ENCODE measurements at places on chromosomes 6 and 20.

DNA sequence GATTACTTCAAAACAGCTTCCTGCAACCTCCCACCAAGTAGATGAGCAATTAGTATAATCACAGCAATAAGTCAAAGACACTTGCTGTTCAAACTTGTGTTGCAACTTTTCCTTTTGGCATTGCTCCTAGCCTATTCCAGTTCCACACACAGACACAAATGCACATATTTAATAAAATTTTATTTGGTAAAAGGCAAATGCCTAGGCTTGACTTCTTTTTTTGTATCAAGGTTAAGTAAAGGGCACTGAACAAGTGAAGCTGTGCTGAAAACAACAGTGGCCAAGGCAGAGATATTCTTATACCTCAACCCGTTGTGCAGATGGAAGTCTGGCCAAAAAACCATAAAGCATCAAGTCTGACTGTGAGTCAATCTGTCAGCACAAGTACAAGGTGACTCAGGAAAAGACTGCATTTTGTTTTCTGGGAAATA is 708.4 kb upstream of the CITED2 start:
- DNase-seq, result no peak

- no peak for DNase-seq
Measured at GRCh38 chr6:161292650-161293281, 18.9 kb upstream of the AGPAT4 start.

DNA sequence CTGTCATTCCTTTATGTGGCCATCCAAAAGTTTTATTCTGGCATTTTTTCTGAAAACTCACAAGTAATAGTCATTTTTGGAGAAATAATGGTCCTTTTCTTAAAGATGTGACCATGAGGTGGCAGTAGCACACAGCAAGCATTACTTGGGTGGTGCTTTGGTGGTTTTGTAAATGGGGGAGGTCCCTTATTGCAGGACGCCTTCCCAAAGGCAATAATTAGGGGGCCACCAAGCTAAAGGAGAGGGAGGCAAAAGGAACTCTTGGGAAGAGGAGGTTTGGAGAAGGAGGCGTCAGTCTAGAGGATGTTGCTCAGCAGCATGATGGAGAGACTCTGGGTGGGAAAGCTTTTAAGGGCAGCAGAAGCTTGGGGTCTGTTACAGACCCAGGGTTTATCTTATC is 422.6 kb upstream of the MMS22L start:
- DNase-seq, result peak; percentile 8

- no peak for DNase-seq
Measured at GRCh38 chr20:9955646-9956045, 79.1 kb upstream of the ANKEF1 start.

GRCh38 chr6:44494011-44494501 is 106.5 kb downstream of the CDC5L start:
- DNase-seq, result no peak

- no peak for DNase-seq
Measured at GRCh38 chr20:43658069-43658722, 8.7 kb upstream of the MYBL2 start.

DNA sequence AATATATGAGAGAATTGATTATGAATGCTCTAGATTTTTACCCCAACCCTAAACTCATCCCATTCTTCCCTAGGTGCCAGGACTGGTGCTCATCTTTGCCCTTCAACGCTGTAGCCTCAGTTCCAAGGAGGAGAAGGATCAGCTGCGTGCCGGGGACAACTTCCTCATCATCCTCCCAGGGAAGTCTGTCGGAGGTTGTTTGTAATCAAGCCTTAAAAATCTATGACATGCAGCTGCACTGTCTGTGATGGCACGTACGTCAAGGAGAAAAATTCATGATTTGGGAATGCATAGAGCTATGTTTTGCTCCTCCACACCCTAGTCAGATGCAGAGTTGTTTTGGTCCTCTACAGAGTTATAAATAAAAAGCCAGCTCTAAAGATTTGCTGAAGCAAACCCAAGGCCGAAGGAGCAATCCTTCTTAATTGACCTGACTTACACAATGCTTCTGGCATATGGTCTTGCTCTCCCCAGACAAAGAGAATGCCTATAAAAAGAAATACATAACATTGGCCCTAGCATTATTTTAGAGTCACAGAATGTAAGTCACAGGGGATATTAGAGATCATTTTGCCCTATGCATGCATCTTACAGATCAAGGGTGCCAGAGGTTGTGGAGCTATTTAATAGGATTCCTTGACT is 244.2 kb downstream of the HIVEP2 start:
- DNase-seq, result no peak

DNA sequence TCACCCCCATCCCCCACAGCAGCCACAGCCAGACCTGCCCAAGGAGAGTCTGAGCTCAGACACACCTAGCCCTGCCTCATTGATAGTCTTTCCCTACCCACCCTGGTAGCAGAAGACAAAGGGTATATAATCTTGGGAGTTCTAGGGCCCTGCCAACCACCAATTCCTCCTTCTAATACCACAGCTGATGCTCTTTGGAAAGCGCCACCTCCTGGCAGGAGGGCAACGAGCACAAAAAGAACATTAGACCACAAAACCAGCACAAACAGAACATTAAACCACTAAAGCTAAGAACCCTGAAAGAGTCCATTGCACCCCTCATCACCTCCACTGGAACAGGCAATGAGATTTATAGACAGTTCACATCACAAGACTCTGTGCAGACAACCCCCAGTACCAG is 195.8 kb upstream of the FUT9 start:
- DNase-seq, result no peak

- DNase-seq, result no peak
Measured at GRCh38 chr6:11876934-11877433, 98.4 kb upstream of the ADTRP start.

- DNase-seq, result peak; percentile 74
Measured at GRCh38 chr6:145929037-145929633, 35.0 kb downstream of the SHPRH start.

DNA sequence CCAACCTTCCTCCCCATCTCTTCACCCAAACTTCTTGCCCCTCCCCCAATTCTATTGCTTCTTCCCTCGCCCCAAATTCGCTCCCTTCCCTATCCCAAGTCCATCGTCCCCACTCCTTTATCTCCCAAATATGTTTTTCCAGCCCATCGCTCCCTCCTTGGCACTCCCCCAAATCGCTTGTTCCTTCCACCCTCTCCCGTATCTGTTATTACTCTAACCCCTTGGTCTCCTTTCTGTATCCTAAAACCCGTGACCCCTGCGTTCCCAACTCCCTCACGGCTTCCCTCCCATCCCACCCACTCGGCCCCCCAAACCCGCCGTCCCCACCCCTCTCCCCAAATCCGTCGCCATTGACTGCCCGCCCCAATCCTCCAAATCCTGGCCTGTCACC is 584 bp downstream of the MTCH1 start:
- peak; percentile 27 for DNase-seq

- no peak for DNase-seq
Measured at GRCh38 chr20:2917266-2917665, 44.0 kb downstream of the PTPRA start.

DNA sequence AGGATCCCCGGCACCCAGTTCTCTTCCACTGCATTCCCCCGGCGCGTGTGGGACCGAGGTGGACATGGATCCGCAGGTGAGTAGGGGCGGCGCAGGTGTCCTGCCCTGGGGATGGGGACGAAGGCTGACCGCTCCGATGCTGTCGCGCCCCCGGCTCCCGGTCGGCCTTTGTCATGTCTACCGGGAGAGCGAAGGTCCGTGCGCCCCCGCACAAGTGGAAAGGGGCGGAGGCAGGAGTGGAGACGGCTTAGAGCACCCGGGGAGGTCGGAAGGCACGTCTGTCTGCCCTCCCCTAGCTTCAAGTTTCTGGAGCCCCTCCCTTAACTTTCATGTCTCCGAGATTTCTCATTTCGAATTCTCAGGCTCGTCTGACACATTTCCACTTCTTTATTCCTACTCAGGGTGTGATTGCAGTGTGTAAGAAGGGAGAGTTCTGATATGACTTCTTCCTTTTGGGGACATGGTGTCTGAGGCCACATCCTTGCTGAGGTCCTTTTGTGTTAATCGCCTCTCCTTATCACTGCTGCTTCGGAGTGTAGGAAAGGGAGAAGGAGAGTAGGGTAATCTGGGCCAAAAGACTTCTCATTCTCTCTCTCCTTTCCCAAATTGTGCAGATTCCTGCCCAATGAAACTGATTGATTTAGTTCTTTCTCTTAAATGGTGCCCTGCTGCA is 435 bp downstream of the KIFC1 start:
- no peak for DNase-seq

DNA sequence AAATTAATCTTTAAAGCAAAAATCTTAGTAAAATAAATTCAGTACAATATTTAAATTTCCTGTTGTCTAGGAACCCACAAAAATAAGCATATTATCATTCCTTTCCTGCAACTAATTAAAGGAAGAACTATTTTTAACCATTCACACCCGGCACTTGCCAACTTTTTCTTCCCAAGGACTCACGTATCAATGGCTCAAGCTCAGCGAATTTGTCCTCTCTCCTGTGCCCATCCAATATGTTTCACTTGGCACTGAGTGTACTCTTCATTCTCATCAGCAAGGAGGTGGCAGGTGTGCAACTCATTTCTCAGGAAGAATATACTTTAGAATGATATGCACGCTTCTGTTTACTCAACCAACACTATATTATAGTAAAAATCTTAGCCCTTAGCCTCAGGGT is 419.4 kb downstream of the C6orf118 start:
- DNase-seq, result no peak

GRCh38 chr6:110180228-110181008 is at the start of gene CDC40:
Gene CDC40, plus strand, starts transcription at chr6:110180427. Its CDS starts 18 bp downstream, at chr6:110180445.
- DNase-seq, result no peak

DNA sequence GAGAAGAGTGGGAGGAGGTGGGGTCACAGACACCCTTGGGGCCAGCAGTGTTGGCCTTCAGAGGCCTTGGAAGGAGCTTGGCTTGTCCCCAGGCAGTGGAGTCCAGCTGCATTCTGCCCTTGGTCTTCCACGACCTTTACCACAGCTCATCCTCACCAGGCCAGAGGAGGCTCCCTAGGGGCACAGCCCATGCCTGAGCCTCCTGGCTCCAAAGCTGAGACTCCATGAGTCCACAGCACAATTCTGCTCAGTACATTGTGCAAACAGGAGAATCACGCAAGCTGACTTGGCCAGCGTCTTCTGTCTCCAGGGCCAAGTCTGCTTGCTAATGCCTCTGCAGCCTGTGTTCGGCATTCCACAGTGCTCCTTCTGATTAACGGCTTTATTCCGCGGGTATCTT is 337.2 kb downstream of the SMOC2 start:
- DNase-seq, result no peak

GRCh38 chr6:134323698-134324097 is 5.8 kb upstream of the SGK1 start:
- DNase-seq, result no peak

GRCh38 chr6:37513155-37513554 is 13.5 kb upstream of the CCDC167 start:
- DNase-seq, result no peak

DNA sequence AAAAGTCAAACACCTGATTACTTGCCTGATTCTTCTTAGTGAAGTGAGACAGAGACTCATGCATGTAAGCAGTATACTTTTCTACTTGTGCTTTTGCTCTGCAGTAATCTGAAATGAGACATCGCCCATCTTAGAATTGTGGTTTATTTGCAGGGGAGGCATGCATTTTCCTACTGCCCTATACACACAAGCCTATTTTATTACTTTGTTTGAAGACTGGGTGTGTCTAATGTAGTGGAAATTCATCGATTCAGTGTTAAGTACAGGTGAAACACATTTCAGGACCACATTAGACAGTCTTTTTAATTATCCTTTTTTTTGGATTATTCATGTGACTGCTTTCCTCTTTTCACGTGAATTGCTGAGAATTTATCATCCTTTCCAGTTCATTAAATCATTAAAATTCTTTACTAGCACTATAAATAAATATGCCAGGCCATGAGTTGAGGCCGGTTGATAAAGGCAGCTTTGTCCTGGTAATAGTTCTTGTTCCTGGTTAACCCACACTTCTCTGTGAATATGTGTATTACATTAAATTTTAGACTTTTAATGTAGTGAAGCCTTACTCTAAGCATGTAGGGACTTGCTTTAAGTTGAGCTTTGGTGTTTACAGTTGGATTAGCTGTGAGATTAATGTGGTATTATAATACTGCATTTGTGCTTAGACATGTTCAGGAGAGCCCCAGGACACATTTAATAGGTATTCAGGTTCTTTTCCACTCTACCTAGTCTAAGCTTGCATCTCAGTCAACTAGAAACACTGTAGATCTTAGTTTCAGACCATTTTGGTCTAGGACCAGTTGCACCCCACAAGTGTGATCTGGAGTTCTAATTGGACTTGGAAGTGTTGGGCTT is 10.8 kb upstream of the BTBD3 start:
- no peak for DNase-seq

DNA sequence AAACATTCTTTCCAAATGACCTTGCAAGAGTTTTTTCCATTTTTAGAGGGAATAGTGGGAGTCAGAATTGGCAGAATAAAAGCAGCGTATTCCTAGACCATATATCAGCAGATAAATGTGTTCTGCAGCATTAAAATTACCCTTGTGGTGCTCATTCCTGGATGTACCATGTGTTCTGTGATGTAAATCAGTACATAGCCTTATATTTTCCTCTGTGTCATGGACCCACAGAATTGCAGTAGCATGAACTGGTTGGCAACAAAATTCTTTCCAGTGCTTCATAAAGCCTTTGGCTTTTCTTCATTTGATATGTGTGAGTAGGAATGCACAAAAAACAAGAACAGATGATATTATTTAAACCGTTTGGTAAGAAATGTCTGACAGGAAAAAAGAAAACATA is 32.5 kb downstream of the ANKEF1 start:
- DNase-seq, result peak; percentile 91

DNA sequence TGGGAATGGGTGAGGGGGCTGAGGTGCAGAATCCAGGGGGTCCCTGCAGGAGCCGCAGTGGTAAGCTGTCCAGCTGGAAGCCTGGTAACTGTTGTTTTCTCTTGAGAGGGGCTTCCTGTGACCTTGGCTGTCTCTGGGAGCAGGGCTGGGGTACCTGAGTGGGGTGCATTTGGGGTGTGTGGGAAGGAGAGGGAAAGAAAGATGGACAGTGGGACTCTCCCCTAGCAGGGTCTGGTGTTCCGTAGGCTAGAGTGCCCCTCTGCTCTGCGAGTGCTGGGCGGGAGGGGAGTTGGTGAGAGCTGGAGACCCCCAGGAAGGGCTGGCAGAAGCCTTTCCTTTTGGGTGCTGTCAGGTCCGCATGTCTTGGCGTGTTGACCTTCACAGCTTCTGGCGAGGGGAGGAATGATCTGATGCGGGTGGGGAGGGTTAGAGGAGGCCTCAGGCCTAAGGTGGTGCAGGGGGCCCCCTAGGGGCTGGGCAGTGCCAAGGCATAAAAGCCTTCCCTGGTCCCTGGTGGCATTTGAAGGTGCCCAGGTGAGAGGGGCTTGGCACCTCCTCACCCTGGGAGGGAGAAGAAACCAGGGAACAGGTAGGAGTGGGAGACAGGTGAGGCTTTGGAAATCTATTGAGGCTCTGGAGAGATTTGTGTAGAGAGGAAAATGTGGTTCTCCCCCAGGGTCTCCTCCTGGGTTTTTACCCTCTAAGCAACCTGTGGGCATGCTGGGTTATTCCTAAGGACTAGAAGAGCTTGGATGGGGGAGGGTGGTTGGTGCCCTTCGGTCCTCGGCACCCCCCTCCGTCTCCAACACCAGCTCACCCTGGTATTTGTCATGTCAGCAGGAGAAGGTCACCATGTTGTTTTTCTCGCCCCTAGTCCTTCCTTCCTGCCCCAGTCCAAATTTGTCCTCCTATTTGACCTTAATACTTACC is 3.3 kb downstream of the VEGFA start:
- DNase-seq, result no peak
